ENCODE measurements at places on chromosomes 7 and 10.
A peak's percentile ranks its signal among the peaks of the same experiment; 100 is the strongest.

DNA sequence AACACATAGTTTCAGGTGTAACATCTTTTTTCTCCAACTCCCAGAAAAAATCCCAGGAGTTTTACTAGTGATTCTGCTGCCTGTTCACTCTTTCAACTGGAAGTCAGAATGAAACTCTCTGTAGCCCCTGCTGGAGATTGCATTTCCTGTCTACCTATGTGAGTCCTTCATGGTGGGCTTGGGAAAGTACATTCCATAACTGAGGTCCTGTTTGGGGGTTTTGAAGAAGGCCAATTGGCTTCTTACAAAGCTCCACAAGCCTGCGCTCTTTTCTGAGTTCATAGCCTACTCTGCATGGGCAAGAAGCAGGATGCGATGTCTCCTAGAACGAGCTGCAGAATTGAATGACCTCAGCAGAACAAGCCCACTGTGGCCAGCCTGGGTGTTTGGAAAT lies 86.7 kb downstream of the LYZL2 start:
- H3K36me3 ChIP-seq, result no peaks in the 10 kb centered on the region
- peaks cover 20% of the 10 kb centered on the region for H3K27me3 ChIP-seq
- no peak for DNase-seq
- no peaks in the 10 kb centered on the region for H3K4me1 ChIP-seq

- DNase-seq, result no peak
- H3K36me3 ChIP-seq, result no peaks in the 10 kb centered on the region
- H3K27ac ChIP-seq, result peak overlapping the region; percentile 81
- no peaks in the 10 kb centered on the region for H3K27me3 ChIP-seq
- peaks cover 25% of the 10 kb centered on the region for H3K4me1 ChIP-seq
These were observed 40.9 kb upstream of the FOXK1 start for GRCh38 chr7:4641091-4641666.

DNA sequence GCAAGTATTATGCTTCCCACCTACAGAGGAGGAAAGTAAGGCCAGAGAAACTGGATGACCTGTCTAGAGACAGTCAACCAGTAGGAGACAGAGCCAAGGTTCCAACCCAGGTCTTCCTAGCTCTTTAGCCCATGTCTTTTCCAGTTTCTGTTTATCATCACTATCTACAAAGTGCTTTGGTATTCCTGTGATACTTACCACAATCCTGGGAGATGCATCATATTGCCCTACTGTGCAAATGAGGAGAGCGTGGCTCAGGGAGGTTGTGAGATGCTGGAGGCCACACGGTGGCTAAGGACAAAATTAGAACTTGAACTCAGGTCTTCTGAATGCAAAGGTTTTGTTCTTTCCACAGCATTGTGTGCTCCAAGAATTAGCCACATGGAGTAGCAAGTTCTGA lies 11.2 kb upstream of the PLEKHA1 start:
- DNase-seq, result no peak
- no peak overlapping the region for H3K27ac ChIP-seq
- no peaks in the 10 kb centered on the region for H3K36me3 ChIP-seq
- no peak overlapping the region for H3K4me3 ChIP-seq

GRCh38 chr10:60572511-60573194 lies 183.0 kb upstream of the ANK3 start:
- peaks cover 12% of the 10 kb centered on the region for H3K36me3 ChIP-seq
- peak; percentile 23 for DNase-seq

- no peak for DNase-seq
- H3K27ac ChIP-seq, result no peak overlapping the region
- H3K36me3 ChIP-seq, result peaks cover 5% of the 10 kb centered on the region
- H3K27me3 ChIP-seq, result no peaks in the 10 kb centered on the region
- no peak overlapping the region for H3K4me3 ChIP-seq
These were observed 130.1 kb downstream of the RGS10 start for GRCh38 chr10:119412244-119413092.

- peaks cover 16% of the 10 kb centered on the region for H3K4me1 ChIP-seq
- DNase-seq, result no peak
- no peaks in the 10 kb centered on the region for H3K36me3 ChIP-seq
- no peak overlapping the region for H3K4me3 ChIP-seq
- no peak overlapping the region for H3K27ac ChIP-seq
These were observed 222.0 kb downstream of the PRPF18 start for GRCh38 chr10:13808556-13809391.

DNA sequence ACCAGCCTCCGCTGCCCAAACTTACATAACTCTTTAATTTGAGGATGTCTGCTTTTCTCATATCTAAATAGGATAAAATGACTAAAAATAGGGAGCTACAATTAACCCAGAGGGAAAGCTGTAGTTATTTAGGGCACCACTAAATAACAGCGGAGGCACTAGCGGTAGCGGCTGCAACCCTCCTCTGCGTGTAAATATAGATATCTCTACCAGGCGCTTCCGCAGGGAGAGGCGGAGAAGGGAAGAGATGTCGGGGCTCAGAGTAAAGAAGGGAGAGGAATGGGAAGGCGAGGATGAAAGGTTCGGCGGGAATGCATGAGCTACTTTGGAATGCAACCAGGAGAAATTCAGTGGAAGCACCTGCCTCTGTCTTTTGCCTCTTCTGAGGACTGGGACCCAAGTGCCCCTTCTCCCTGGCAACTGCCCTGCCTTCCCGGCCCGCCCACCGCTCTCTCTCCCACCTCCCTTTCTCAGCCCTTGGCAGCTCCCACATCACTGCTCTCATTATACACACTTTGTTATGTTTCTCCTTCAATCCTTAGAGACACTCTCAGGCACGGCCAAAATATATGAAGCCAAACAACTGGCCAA lies 698.3 kb downstream of the PARD3 start:
- no peaks in the 10 kb centered on the region for H3K27me3 ChIP-seq
- no peak overlapping the region for H3K4me3 ChIP-seq
- no peak for DNase-seq
- H3K4me1 ChIP-seq, result peaks cover 8% of the 10 kb centered on the region

DNA sequence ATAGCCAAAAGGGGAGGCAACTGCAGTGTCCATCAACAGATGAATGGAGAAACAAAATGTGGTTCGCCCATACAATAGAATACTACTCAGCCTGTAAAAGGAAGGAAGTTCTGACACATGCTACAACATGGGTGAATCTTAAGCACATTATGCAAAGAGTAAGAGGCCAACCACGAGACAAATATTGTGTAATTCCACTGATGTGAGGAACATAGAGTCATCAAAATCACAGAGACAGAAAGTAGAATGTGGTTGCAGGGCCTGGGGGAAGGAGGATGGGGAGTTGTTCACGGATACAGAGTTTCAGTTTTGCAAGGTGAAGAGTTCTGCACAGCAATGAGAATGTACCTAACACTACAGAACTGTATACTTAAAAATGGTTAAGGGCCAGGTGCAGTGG lies 13.7 kb upstream of the C10orf71 start:
- H3K27ac ChIP-seq, result no peak overlapping the region
- H3K36me3 ChIP-seq, result no peaks in the 10 kb centered on the region
- DNase-seq, result no peak

DNA sequence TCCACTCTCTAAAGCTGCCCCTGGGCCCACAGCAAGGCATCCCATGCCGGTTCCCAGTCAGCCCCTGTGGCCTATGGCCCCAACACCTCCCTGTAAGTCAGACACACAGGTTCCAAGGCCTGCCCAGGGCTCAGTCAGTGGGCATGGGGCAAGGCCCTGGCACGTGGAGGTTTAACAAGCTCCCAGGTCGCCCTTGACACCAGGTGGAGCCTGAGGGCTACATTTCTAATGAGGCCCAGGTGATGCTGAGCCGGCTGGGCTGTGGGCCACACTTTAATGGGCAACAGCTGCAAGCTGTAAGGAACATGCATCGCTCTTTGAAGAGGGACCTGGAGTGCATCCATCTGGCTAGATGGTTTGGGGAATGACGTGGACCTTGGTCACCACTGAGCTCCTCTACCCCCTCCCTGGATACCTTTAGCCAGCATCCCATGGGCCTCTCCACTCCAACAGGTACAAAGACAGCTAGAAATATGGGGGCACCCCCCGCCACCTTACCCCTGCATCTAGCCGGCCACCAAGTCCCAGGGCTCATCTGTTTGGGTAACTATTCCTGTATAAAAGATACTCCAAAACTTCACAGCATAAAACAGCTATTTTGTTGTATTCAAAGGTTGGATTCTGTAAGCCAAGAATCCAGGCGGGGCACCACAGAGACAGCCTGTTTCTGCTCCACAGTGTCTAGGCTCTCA lies 122.5 kb downstream of the OAT start:
- DNase-seq, result no peak
- no peak overlapping the region for H3K4me3 ChIP-seq
- H3K4me1 ChIP-seq, result no peaks in the 10 kb centered on the region
- H3K27ac ChIP-seq, result no peak overlapping the region
- H3K27me3 ChIP-seq, result peaks cover 5% of the 10 kb centered on the region

DNA sequence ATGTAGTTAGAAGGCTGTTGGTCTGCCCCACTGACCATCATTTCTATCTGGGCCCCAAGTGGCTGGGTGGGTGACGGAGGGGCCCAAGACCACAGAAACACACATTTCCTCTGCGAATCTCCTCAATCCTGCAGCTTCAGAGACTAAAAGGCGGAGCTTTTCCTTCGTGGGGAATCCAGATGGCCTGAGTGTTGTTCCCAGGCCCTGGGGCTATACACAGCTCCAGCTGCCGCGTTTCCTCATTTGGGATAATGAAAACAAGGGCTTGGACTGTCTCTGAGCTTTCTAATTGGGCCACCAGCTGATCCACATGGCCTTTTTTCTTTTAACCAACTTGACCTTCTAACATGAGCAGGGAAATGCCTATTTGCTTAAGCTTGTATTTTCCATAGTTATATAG lies 339.9 kb downstream of the CXCL12 start:
- H3K27ac ChIP-seq, result no peak overlapping the region
- no peaks in the 10 kb centered on the region for H3K36me3 ChIP-seq
- H3K4me3 ChIP-seq, result no peak overlapping the region
- no peaks in the 10 kb centered on the region for H3K4me1 ChIP-seq

- H3K36me3 ChIP-seq, result no peaks in the 10 kb centered on the region
- H3K27me3 ChIP-seq, result peaks cover 13% of the 10 kb centered on the region
- no peak for DNase-seq
These were observed 167.4 kb downstream of the PTPN20 start for GRCh38 chr10:47078393-47079203.

- no peak for DNase-seq
- peaks cover 36% of the 10 kb centered on the region for H3K4me1 ChIP-seq
- H3K36me3 ChIP-seq, result peaks cover 70% of the 10 kb centered on the region
- H3K4me3 ChIP-seq, result no peak overlapping the region
- peak overlapping the region; percentile 61 for H3K27ac ChIP-seq
These were observed 115.1 kb downstream of the GALNT11 start for GRCh38 chr7:152140560-152140959.

DNA sequence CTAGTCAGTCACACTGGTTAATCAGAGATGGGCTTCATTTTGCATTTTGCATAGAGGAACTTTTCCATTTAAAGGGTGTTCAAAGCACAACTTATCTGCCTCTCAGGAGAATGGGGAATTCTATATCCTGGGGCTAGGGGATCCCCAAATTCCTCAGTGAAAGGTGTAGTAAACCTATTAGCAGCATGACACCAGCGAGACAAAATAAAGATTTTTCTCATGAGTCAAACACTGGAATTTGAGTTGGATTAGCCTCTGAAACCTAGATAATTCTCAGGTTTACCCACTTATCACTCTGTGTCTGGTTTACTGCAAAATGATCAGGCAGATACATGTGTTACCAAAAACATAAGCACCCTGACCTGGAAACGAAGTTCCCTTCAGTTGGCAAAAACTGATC lies 2.1 kb downstream of the AFAP1L2 start:
- peaks cover 84% of the 10 kb centered on the region for H3K27me3 ChIP-seq
- no peak for DNase-seq
- H3K36me3 ChIP-seq, result no peaks in the 10 kb centered on the region
- no peak overlapping the region for H3K27ac ChIP-seq

DNA sequence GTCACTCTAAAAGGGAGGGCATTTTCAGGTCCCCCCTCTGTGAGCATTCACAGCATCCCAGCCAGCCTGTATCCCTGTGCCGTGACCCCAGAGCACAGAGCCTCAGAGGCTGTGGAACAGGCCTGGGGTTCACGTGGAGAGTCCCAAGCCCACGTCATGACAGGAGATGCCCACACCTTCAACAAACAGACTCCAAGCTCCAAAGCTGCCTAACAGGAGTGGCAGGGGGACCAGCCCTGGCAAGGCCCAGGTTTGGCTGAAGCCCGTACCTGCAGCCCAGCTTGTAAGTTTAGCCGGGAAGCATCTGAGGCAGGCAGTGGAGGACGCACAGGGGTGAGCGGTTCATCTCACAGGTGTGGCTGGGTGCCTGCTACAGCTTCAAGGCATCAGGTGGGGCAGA lies 33.5 kb downstream of the LHPP start:
- no peak overlapping the region for H3K4me3 ChIP-seq
- no peak for DNase-seq
- peaks cover 17% of the 10 kb centered on the region for H3K4me1 ChIP-seq
- peaks cover 3% of the 10 kb centered on the region for H3K36me3 ChIP-seq
- H3K27ac ChIP-seq, result no peak overlapping the region

DNA sequence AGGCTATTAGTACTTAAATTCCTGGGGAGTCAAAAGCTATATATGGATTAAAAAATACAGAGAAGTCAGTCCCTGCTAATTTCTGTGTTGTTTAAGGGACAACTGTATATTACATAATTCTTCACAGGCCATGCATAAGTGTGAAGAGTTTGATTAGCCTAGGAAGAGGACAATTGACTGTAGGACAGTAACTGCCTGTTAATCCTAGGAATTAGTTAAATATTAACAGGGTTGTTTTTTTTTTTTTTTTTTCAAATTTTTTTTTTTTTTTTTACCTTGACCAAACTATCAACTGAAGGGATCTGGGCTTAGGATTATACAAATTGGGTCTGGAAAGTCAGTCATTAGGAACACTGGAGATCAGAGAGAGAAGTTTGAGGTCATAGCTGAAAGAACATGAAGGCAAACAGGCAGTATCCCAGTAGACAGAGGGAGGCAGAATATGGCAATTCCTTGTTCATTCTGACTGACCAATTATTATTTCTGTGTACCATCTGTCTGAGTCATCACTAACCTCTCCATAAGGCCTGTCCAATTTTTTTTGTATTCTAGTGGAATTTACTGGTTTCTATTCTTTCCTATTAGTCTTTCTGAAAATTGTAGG lies 1139.2 kb downstream of the SORCS1 start:
- no peaks in the 10 kb centered on the region for H3K4me1 ChIP-seq
- DNase-seq, result no peak
- H3K4me3 ChIP-seq, result no peak overlapping the region
- no peaks in the 10 kb centered on the region for H3K36me3 ChIP-seq
- H3K27ac ChIP-seq, result no peak overlapping the region

- no peaks in the 10 kb centered on the region for H3K4me1 ChIP-seq
- peaks cover 18% of the 10 kb centered on the region for H3K27me3 ChIP-seq
- DNase-seq, result no peak
- peaks cover 1% of the 10 kb centered on the region for H3K36me3 ChIP-seq
These were observed 260.7 kb downstream of the KLF6 start for GRCh38 chr10:3524086-3524960.

- no peak overlapping the region for H3K4me3 ChIP-seq
- no peak for DNase-seq
- H3K4me1 ChIP-seq, result peaks cover 3% of the 10 kb centered on the region
- H3K27me3 ChIP-seq, result no peaks in the 10 kb centered on the region
These were observed 62.8 kb downstream of the INPP5A start for GRCh38 chr10:132600416-132600815.

GRCh38 chr7:19610194-19610943 lies 98.5 kb downstream of the POLR1F start:
- no peak overlapping the region for H3K27ac ChIP-seq
- no peak overlapping the region for H3K4me3 ChIP-seq
- no peak for DNase-seq
- no peaks in the 10 kb centered on the region for H3K36me3 ChIP-seq
- no peaks in the 10 kb centered on the region for H3K4me1 ChIP-seq
- H3K27me3 ChIP-seq, result no peaks in the 10 kb centered on the region

GRCh38 chr10:78717200-78717599 lies 351.6 kb upstream of the ZMIZ1 start:
- H3K4me1 ChIP-seq, result no peaks in the 10 kb centered on the region
- no peak overlapping the region for H3K27ac ChIP-seq
- no peak for DNase-seq
- H3K4me3 ChIP-seq, result no peak overlapping the region
- no peaks in the 10 kb centered on the region for H3K36me3 ChIP-seq

Data from activated naive CD4-positive, alpha-beta T cell treated with anti-CD3 and anti-CD28 coated beads, Interleukin-2, amount 10 ng/mL, durations not matched to agents 7 days and 5 days (primary cell).